ENCODE measurements at places on chromosomes 5 and 9.

DNA sequence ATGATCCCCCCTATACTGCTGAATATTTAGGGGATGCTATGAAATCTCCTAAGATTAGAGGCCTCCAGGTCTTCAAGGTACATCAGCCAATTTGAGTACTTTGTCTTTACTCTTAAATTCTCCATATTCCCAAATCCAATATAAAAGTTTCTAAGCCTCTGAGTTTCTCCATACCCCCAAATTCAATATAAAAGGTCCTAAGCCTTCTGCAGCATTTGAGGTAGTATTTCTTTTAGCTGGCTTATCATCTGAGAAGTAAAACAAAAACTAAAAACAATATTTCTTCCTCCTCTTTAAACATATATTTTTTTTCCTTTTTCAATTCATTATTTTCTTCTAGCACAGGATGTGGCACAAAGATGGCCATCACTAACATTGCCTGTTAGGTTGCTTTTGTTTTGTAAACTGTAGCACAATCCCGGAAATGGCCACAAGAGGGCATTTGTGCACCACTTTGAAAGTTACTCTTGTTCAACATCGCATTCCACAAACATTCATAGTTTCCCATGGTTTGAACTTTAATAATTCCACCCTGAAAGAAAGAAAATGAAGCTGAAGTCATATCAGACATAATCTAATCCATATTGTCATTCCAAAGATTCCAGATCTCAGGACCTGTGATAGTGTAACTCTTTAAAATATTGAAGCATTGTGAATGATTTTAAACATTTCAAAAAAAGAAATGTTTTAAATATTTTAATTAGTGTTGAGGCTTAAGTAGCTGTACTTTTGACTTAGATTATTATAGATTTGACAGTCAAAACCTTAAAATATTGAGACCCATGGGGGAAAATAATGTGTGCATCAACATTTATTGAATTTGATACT lies 21.0 kb upstream of the SCGB3A2 start:
- DNase-seq = peak; percentile 28

GRCh38 chr5:178211095-178212048 lies 7.0 kb downstream of the HNRNPAB start:
- no peak for DNase-seq

DNA sequence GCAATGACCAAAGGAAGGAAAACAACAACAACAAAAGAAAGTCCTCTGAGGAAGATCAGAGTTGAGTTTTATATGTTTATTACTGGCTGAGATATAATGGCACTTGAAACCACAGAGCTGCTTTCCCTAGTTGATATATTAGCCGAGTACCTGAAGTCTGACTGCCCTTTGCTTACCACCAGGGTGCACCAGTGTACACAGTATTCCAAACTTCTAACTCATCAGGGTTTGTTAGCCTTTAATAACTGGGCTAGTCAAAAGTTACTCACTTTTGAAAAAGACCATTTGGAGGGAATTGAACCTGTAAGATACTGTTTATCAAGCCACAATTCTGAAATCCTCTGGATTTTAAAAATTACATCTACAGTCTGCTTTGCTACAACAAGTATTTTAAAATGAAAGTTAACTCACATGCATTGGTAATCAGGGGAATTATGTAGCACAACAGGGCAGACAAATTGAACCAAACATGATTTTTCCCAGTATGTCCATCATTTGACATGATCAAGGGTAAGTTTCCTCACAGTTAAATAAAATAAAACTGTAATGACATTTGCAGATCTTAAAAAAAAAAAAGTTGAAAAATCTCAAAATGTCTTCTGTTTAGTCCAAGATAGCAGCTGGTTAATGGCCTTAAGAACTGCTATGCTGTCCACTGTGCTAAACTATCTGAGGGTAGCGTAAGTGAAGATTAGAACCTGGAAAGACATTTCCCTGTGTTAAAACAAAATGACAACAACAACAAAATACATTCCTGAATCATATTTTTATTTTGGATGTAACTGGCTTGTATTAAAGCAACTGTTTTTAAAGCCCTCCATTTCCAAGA lies 57.3 kb upstream of the C6 start:
- DNase-seq = no peak

DNA sequence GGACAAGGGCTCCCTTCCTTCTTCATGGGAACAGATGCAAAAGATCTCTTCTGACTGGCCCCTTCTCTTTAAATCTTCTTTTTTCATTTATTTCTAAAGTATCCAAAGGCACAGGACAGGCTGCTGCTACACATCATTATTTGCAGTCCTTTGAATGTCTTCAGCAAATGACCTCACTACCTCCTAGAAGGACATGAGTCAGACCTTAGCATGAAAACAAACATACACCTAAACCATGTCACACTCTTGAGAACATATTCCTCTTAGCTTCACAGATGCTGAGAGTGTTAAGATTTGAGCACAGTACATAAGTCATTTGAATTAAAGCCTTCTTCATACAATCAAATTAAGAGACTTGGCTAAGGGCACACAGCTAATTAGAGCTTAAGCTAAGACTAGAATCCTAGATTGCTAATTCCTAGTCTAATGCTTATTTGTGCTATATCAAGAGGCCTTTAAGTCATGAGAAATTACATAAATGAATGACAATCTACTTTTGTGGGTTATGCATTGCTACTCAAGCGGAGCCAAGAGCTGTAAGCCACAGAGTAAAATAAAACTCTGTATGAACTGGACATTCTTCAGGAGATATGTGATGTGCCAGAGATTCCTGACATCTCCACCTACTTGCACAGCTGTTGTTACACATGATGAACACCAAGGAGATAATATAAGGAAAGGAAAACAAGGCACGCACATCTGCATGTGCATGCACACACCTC lies 109.1 kb upstream of the PTGER4 start:
- no peak for DNase-seq

DNA sequence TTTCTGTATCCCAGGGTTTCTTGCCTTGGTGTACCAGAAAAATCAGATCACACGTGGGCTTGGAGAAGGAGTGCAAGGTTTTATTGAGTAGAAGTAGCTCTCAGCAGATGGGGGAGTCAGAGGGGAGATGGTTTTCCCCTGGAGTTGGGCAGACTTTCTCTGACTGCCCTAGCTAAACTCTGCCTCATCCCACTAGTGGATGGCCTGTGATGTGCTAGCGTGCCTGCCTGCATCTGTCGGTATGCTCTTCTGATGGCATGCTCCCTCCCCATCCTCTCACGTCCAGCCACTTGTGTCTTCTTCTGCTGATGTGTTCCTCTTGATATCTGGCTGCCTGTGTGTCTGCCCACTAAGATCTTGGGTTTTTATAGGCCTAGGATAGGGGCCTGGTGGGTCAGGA lies 616.1 kb upstream of the RGMB start:
- no peak for DNase-seq

GRCh38 chr5:33328818-33329217 lies 111.9 kb upstream of the TARS1 start:
- DNase-seq = no peak

DNA sequence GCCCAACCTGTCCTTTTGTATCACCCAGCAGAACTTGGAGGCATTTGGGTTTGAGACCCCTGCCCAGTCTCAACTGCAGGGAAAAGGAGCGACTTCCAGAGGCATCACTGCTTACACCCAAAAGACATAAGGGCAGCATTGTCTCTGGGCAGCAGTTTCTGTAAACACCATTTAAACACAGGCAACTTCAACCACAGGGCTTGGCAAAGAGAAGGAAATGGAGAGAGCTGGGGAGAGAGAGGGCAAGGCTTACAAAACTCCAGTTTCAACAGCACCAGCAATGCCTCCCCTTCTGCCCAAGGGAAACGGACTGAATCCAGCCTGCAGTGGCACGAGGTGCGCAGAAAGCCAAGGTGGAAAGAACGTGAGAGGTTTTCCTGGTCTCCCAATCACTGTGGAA lies 147.6 kb downstream of the ROR2 start:
- DNase-seq = no peak

GRCh38 chr5:93577854-93578812 lies 2.9 kb downstream of the NR2F1-AS1 start:
- DNase-seq = no peak

GRCh38 chr9:111969622-111970021 lies 73.0 kb downstream of the UGCG start:
- DNase-seq = no peak

DNA sequence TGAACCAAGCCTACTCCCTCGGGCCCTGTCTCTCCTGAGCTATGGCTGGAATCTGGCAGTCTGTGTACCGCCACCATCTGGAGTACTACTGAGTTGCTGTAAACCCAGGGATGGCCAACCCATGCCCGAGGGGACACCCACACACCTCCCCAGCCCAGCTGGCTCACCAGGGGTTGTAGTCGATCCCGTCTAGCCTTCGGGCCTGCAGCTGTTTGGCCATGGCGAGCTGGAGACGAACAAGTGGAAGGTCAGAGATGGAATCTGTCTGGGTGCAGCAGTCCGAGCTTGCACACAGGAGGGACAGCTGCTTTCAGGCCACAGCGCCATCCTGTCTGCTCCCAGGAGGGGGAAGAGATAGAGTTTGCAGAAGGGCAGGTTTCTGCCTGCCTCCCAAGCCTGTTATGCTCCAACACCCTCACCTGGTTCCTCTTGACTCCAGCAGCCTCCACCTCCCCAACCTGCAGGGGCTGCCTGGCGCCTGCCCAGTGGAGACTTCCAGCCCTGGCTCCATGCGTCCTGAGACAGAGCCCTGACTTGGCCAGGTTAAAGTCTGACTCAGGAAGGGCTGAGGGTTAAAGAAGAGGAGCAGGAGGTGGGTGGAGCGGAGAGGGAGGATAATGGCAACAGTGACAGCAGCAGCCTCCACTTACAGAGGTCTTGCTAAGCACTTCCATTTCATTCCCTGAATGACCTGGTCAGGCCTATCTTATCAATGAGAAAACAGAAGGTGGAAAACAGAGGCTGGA lies 15.8 kb upstream of the SPOUT1 start:
- no peak for DNase-seq

DNA sequence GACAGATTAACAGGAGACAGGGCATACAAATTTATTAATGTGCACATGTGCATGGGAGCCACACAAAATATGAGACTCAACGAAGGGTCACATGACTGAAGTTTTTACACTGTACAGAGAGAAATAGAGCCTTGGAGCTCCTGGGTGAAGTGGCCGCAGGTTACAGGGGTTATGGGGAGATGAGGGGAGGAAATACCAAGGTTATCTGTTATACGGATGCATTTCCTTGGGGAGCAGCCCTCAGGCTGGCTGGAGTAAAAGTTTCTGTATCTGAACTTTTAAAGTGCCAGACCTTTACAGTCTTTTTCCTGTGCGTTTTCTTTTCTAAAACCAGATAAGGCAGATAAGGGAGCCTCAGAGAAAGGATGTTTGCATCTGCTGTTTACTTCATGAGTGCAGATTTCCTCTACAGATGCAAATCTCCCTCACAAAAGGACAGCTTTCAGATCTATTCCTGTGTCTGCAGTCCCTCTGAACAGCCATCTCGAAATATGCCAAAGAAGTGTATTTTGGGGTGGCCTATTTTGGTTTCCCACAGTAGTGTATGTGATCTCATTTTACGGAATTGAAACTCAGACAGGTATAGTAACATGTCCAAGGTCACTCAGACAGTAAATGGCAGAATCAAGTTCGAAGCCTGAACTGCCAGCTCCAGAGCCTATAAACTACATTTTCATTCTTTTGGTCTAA lies 139.3 kb upstream of the FBXL17 start:
- DNase-seq = no peak

- no peak for DNase-seq
These were observed 104.1 kb upstream of the BASP1 start for GRCh38 chr5:17113174-17113958.

DNA sequence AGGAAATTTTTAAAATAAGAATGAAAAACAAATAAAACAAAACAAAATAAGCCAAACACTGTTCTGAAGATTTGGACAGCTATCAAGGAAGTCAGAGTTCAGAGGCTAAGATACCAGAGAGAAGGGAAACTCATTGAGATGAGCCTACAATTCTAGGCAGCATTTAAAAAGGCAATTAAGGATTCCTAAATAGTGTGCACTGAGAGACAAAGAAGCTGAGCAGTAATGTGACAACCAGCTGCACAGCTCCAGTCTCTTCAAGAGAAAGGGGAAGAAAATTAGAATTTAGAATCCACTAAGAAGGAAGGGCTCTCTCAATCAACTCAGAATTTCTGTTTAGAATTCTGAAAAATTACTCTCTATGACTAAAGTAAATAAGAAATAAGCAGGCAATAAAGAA lies 246.7 kb upstream of the COX7C start:
- no peak for DNase-seq

DNA sequence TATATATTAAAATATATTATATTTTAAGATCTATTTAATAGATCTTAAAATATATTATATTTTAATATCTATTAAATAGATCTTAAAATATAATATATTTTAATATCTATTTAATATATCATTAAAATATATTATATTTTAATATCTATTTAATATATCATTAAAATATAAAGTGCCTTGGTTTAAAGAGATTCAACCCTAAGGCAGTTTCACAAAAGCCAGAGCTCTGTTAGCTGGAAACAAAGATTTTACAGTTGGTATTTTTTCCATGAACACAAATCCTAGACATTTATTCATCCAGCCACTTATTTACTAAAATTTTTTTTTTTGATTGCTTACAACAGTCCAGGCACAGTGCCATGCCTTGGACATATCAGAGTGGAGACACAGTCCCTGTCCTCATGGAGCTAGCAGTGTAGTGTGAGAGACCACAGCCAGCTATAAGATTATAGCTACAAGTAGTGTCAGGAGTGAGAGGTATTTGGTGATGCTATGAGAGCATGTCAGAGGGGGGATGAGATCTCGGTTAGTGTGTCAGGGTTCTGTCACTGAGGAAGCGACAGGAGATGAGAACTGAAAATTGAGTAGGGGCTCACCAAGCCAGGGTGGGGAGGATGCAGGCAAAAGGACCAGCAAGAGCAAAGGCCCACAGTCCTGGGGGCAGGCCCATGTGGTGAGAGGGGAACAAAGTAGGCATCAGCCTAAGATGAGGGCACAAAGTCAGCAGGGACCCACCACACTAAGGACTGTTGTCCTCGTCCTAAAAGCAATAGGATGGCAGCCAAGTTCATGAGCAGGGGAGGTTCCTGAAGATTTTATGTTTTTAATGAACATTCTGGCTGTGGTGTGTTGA lies 74.5 kb downstream of the FBXO38 start:
- no peak for DNase-seq

DNA sequence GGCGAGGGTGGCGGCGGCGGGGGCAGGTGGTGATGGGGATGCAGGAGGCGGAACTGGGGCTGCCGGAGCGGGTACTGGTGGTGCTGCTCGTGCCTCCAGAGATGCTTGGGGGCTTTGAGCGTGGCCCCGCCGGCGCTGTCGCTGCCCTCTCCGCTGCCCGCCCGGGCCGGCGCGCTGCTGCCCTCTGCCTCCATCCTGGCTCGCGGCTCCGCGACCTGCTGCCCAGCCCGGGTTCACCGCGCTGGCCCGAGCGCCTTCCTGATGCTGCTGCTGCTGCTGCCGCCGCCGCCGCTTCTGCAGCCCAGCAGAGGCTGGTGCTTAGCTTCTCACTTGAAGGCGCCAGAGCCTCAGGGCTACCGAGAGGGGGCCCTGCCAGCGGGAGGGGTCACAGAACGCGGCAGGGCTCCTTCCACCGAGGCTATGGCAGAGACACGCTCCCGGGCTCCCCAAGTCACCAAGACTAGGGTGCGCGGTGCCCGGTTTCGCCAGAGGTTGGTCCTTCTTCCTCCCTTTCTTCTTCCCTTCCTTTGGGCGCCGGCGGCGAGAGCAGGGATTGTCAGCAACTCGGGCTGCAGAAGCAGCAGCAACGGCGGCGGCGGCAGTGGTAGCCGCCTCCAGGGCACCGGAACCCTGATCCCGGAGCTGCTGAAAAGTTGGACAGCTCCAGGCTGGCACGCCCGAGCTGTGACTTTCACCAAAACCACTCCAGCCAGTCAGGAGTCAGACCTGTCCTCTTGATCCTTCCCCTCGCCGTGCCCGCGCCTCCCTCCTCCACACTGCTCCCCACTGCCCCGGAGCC lies at the start of gene PDE4D:
Gene PDE4D, minus strand, starts transcription at position 298 of the 799 bp plus-strand sequence.
- DNase-seq = peak; percentile 8

GRCh38 chr5:53403758-53404157 lies 76.7 kb upstream of the FST start:
- no peak for DNase-seq

Measured in thoracic aorta (tissue), 2 donors.